ENCODE measurements at places on chromosomes 3 and 15.

GRCh38 chr15:98658831-98659699 is 10.7 kb downstream of the IGF1R start:
- DNase-seq = peak; percentile 18
- H3K36me3 ChIP-seq = peaks cover 4% of the 10 kb centered on the region
- H3K4me3 ChIP-seq = no peak overlapping the region
- peaks cover 8% of the 10 kb centered on the region for H3K4me1 ChIP-seq

GRCh38 chr15:83320404-83320803 is 35.9 kb upstream of the BNC1 start:
- no peaks in the 10 kb centered on the region for H3K4me1 ChIP-seq
- DNase-seq = no peak
- H3K27me3 ChIP-seq = peaks cover 23% of the 10 kb centered on the region

DNA sequence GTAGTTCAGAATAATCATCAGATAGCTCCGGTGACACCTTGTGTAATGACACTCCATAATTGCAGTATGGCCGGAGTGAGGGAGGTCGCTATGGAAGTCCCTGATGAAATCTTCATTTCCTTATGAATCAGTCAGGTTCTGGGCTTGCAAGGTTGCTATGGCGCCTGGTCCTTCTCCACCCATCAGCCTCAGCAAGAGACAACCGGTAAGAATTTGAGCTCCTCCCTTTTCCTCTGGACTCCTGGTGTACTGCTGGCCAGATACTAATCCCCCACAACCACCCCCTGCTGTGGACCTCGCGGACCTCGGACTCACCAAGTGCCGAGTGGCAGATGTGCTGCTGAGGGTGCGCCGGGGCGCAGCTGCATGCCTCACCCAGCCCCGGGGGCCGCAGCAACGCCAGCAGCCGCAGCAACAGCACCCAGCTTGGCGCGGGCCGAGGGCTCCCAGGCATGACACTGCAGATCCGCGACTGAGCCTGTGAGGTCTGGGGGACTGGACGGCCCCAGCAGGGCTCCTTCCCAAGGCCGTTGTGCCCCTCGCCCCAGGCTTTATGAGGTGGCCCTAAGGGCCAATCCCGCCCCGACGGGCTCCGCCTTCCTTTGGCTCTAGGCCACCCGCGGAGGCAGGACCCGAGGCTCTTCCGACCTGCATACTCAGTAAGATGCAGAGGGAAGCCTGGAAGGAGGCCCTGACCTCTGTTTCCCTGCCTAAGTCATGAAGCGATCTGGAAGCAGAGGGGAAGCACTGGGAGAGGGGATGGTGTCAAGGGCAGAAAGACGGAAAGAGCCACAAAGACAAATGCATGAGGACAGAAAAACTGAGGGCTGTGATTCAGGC is at the start of gene TIMP4:
Gene TIMP4 (minus strand): TSS at position 526 of the 840 bp plus-strand sequence. CDS start 72 bp downstream, at position 454.
- peaks cover 42% of the 10 kb centered on the region for H3K27me3 ChIP-seq
- H3K27ac ChIP-seq = no peak within 1 kb of the TSS
- DNase-seq = no peak
- no peaks in the 10 kb centered on the region for H3K36me3 ChIP-seq
- H3K4me1 ChIP-seq = no peaks in the 10 kb centered on the region
- no peak within 1 kb of the TSS for H3K4me3 ChIP-seq

GRCh38 chr15:64213646-64214045 is 50.8 kb upstream of the PPIB start:
- no peaks in the 10 kb centered on the region for H3K4me1 ChIP-seq
- DNase-seq = no peak
- no peak overlapping the region for H3K27ac ChIP-seq
- H3K36me3 ChIP-seq = peaks cover 11% of the 10 kb centered on the region

- no peak for DNase-seq
- no peaks in the 10 kb centered on the region for H3K4me1 ChIP-seq
- no peak overlapping the region for H3K4me3 ChIP-seq
Observed at GRCh38 chr15:74301583-74302361, 65.6 kb downstream of the CCDC33 start.

DNA sequence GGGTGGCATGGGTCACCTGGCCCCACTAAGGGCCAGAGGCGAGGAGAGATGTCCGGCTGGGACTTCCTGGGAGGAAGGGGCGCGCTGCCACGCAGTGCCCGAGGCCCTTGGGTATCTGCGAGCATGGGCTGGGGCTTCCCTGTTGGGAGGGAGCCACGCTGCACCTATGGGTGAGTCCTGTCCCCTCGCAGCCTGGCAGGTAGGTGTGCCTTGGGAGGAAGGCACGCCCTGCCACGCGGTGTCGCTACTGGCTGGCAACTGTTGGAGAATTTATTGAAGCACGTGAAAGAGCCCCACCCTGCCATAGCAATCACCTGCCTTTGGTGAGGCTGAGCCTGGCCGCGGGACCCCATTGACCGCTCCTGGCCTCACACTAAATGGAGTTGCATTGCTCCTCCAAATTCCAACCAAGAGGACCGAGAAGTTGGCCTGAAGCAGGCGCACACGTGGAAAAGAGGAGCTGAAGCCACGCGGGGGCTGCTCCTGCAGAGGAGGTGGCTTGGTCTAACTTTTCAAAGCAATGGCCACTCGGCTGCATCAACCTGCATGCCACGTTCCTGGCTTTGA is 134.2 kb downstream of the TJP1 start:
- DNase-seq = no peak
- H3K36me3 ChIP-seq = no peaks in the 10 kb centered on the region

DNA sequence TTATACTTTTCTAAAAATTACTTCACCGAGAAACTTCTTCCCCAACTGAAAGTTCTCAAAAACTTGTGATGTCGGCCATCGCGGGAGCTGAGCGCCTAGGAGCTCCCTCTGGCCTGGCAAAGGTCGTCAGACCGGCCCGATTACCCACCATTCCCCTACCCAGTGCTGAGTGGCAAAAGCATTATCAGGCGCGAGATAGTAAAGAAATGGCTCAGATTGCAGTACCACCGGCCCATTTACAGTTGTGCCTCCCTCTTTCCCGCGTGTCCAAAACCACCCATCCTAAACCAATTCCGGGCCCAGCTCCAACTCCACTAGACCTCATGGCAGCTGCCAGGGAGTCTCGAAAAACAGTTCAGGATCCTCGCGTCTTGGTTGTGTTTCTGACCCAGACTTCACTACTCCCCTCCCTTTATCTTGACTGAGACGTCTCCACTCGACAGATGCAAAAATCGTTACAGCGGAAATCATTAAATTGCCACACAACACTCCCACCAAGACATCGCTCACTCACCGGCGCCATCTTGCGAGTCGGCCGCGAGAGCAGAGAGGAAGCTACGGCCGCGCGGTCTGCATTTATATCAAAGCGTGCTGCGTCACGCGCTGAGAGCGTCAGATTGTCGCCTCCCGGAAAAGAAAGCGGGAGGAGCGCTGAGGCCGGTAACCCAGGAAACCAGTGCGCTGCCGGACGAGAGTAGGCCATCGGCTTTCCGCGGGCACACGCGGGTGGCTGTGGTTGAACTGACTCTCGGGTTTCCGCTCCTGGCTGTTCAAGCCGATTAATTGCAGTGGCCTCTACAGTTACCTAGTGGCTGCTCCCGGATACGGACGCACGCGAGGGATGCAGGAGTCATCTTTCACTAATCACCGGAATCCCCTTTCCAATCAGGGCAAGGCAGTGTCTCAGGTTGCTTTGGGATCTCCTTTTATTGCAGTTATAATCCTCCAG is at the start of gene RPL22L1:
Gene RPL22L1 (minus strand): TSS at position 551 of the 949 bp plus-strand sequence. CDS start 28 bp downstream, at position 523.
- H3K4me3 ChIP-seq = peak within 1 kb of the TSS; percentile 97
- no peaks in the 10 kb centered on the region for H3K27me3 ChIP-seq
- peak within 1 kb of the TSS; percentile 96 for H3K27ac ChIP-seq

- H3K4me3 ChIP-seq = no peak within 1 kb of the TSS
- no peak within 1 kb of the TSS for H3K27ac ChIP-seq
- no peaks in the 10 kb centered on the region for H3K4me1 ChIP-seq
- DNase-seq = no peak
- peaks cover 46% of the 10 kb centered on the region for H3K27me3 ChIP-seq
Observed at GRCh38 chr15:101811902-101812301, at the start of gene OR4F15. OR4F15 (plus strand) TSS chr15:101812202; CDS start chr15:101818187, 5,985 bp downstream.

- H3K27me3 ChIP-seq = peaks cover 85% of the 10 kb centered on the region
- no peaks in the 10 kb centered on the region for H3K36me3 ChIP-seq
- DNase-seq = no peak
- no peak overlapping the region for H3K4me3 ChIP-seq
- no peak overlapping the region for H3K27ac ChIP-seq
Observed at GRCh38 chr3:147416931-147417330, 7.8 kb downstream of the ZIC1 start.

DNA sequence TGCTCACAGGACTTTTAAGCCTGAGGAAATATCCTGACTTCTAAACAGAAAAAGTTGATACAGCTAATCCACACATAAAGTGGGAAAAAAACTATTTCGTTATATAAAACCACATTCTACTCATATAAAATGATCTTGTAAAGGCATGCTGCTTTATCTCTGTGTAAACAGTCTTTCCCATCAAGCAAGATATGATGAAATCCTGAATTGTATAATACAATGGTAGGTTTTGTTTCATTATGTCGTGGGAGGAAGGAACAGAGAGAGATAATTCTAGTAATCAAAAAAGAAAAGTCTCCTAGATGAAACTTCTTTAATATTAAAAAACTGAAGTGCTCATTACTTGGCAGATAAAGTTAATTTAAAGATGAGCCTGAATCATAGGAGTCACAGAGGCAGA is 92.6 kb upstream of the SNTN start:
- H3K36me3 ChIP-seq = no peaks in the 10 kb centered on the region
- H3K27ac ChIP-seq = no peak overlapping the region
- no peak overlapping the region for H3K4me3 ChIP-seq
- H3K27me3 ChIP-seq = no peaks in the 10 kb centered on the region

DNA sequence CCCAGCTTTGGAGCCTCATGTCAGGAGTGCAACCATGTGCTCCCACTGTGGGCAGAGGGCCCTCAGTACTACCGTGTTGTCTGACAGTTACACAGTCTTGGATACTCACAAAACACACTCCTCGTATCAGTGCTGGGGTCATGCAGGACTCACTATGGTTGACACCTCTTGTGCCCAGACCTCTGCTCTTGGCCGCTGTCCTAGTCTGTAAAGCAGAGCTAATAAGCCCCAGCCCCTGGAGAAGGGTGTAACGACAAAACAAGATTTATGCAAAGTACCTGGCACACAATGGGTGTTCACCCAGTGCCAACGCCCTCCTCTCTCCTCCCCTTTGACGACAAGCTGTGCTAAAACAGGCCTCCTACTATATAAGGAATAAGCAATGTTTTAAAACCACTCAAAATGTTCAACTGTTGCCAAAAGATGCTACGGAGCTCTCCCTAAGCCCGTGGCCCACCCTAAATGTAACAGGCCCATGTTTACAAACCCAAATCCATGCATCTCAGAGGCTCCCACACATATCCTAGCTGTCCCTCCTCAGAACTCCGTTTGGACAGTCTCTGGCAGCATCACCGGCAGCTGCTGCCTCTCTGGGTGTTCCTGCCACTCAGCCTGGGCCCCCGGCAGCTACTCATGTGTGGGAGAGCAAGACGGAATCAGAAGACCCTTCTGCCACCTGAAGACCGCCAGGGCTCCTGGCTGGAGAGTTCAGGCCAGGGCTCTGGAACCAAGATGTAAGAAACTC is 65.8 kb downstream of the MRPL46 start:
- no peak overlapping the region for H3K4me3 ChIP-seq
- H3K36me3 ChIP-seq = no peaks in the 10 kb centered on the region
- peaks cover 3% of the 10 kb centered on the region for H3K4me1 ChIP-seq
- peaks cover 65% of the 10 kb centered on the region for H3K27me3 ChIP-seq
- no peak overlapping the region for H3K27ac ChIP-seq
- DNase-seq = no peak

GRCh38 chr3:32138545-32139104 is 32.2 kb downstream of the GPD1L start:
- DNase-seq = no peak
- peaks cover 9% of the 10 kb centered on the region for H3K36me3 ChIP-seq
- H3K27me3 ChIP-seq = no peaks in the 10 kb centered on the region
- H3K4me3 ChIP-seq = no peak overlapping the region
- peaks cover 17% of the 10 kb centered on the region for H3K4me1 ChIP-seq

Measured in effector memory CD8-positive, alpha-beta T cell (primary cell).